ENCODE measurements at places on chromosomes 3 and 15.

GRCh38 chr3:34957677-34958076, 681.6 kb upstream of the ARPP21 start:
- no peak for DNase-seq

DNA sequence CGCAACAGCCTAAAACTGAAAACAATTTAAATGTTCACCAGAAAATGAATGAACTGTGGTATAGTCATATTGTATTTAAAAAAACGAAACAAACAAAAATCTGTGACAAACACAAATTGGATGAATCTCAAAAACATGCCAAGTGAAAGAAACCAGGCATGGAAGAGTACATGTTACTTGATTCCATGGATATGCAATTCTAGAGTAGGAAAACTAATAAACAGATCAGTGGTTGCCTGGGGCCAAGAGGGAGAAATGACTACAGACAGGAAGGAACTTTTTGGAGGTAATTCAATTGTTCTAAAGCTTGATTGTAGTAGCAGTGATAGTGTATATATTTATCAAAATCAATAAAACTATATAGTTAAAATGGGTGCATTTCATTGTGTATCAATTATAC, 16.8 kb downstream of the UBE3A start:
- no peak for DNase-seq

DNA sequence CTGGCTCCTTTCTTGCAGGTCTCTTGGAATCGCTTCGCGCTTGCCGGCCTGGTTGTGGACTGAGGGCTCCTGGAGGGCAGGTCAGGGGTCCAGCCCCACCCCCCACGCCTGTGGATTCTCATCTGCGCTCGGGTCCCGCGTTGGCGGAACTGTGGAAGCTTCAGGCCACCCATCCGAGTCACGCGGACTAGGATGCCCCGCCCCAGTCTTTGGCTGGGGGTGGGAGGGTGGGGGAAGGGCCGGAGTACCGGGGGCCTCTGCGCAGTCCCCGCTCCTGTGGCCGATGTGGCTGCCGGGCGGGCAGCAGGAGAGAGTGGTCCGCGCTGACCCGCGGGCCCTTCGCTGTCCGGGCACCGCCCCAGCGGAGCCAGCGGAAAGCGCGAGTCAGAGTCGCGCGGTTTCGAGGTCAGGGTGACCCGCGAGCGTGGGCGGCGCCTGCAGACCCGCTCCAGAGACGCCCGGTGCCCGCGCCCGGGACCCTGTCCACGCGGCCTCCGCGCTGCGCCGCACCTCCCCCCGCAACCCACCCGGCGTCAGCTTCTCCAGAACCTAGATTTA, 114.2 kb downstream of the KLF13 start:
- peak; percentile 40 for DNase-seq

GRCh38 chr3:102079809-102080197, 230.5 kb downstream of the NFKBIZ start:
- no peak for DNase-seq

GRCh38 chr3:24047513-24047912, 102.4 kb downstream of the NR1D2 start:
- no peak for DNase-seq

- DNase-seq: no peak
Measured at GRCh38 chr3:127674101-127674721, 1.5 kb downstream of the ABTB1 start.

- no peak for DNase-seq
Measured at GRCh38 chr15:94395640-94396039, 164.3 kb downstream of the MCTP2 start.
